NCI-H1694 treated with DMSO at 0.1 percent for 48 hours (cell line): ENCODE measurements at places on chromosomes 5 and 9.

DNA sequence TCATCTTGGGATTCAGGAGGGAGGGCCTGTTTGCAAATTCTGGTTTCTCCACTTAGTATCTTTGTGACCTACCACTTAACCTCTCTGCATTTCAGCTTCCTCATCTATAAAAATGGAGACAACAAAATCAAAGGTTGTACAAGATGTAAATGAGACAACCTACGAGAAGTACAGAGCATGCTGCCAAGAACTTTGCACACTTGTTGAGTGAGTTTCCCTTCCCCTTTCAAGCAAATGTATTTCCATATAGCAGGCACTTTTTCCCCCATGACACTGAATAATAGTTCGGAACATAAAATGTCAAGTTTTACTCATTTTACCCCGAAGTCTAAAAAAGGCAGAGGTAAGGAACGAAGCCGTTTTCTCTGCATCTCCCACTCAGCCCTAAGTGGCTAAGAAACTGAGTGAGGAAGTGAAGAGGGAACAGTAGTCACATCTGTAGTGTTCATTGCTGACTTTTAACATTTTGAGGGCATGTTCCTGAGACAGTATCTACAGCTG, 159.0 kb downstream of the TLE1 start:
- DNase-seq: no peak

- no peak for DNase-seq
Measured at GRCh38 chr5:42108468-42108867, 183.4 kb downstream of the FBXO4 start.

- DNase-seq: no peak
Measured at GRCh38 chr5:57316798-57317327, 143.0 kb downstream of the GPBP1 start.

DNA sequence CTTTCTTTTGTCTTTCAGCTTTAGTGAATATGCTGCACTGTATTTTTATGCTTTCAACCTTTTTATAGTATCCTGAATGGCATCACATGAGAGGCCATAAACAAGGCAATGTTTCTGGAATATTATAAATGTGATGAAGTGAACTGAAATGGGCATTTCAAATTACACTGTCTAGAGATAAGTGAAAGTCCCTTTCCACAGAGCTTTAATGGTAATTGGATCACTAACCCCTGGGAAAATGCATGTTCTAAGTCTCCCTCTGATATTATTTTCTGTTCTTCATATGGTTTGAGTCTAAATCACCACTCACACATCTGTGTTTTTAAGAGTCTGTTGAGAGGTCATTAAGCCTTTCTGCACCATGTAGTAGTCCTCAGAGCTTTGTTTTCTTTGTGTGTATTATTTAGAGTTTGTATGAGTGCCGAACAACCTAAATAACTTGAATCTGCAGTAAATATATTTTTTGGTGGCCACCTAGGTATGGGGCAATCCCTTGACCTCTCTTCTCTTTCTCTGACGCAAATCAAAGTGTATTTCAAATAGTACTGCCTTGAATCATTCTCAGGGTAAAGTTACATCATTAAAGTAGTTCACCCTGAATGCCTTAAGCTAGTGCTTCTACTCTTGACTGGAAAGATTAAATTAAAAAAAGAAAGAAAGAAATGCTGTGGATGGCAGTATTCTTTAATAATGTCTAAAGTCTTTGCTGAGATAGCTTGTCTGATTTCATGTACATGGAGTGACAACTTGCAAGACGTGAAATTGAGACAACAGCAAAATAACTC, 1931.0 kb upstream of the CDH6 start:
- DNase-seq: no peak

DNA sequence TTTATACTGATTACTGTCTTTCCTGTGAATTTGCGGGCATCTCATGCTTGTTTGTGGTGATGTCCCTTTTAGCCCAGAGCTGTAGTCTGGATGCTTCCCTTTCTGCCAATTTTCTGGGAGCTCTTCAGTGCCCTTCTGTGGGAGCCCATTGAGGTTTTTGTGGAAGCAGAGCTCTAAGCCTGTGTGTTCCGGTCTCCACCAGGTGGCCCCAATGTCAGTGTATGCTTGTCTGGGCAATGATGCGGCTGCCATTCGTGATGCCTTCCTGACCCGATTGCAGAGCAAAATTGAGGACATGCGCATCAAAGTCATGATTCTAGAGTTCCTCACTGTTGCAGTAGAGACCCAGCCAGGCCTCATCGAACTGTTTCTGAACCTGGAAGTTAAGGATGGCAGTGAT, 35.1 kb downstream of the SH3GLB2 start:
- no peak for DNase-seq

GRCh38 chr5:6801236-6801635, 88.0 kb downstream of the TENT4A start:
- no peak for DNase-seq

- DNase-seq: no peak
Measured at GRCh38 chr9:114364134-114365041, 23.4 kb downstream of the AKNA start.

GRCh38 chr5:141958113-141958512, at the start of gene PCDH12:
Gene PCDH12 (minus strand): TSS chr5:141958202. CDS start chr5:141957851, 351 bp downstream.
- DNase-seq: no peak

DNA sequence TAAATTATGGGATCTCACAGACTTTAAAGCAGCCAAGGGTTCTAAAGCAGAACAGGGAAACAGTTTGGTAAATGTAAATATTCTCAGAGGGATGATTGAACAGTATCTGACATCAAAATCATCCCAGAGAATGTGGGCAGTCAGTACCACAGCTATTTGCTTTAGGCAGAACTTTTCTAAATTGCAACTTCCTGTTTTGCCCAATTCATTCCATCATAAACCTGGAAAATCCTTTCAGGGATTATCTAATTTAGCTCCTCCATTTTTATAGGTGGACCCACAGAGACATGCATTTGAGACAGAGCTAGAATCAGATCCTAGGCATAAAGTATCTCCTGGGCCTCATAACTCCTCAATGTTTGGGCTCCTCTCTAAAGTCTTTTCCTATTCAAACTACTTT, 12.4 kb downstream of the NR6A1 start:
- DNase-seq: no peak

- no peak for DNase-seq
Measured at GRCh38 chr9:136436055-136436634, 3.5 kb downstream of the INPP5E start.

GRCh38 chr5:76874088-76874581, 24.3 kb downstream of the S100Z start:
- DNase-seq: no peak

DNA sequence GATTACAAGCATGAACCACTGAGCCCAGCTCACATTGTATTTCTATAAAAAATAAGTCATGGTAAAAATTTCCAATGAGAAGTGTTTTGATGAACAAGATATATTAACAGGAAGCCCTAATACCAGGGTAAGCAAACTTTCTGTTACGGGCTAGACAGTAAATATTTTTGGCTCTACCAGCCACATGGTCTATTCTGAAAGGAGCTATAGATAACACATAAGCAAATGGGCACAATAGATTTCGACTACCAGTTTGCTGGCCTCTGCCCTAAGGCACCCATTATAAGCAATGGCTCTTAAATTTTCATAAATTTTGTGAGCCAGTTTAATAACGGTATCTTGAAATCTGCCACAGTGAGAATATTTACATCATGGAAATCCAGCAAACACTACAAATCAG, 8.1 kb downstream of the UBQLN1 start:
- no peak for DNase-seq

DNA sequence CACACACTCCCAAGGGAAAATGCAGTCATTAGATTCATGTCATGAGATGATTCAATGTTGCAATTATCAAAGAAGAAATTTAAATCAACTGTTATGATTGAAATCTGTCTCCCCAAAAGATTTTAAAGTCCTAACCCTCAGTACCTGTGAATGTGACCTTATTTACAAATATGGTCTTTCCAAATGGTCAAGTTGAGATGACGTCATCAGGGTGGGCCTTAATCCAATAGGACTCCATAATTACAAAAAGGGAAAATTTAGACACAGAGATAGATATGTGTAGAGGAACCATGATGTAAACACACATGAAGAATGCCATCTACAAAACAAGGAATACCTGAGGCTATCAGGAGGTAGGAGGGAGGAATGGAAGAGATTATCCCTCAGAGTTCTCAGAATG, 221.1 kb downstream of the ISL1 start:
- no peak for DNase-seq

DNA sequence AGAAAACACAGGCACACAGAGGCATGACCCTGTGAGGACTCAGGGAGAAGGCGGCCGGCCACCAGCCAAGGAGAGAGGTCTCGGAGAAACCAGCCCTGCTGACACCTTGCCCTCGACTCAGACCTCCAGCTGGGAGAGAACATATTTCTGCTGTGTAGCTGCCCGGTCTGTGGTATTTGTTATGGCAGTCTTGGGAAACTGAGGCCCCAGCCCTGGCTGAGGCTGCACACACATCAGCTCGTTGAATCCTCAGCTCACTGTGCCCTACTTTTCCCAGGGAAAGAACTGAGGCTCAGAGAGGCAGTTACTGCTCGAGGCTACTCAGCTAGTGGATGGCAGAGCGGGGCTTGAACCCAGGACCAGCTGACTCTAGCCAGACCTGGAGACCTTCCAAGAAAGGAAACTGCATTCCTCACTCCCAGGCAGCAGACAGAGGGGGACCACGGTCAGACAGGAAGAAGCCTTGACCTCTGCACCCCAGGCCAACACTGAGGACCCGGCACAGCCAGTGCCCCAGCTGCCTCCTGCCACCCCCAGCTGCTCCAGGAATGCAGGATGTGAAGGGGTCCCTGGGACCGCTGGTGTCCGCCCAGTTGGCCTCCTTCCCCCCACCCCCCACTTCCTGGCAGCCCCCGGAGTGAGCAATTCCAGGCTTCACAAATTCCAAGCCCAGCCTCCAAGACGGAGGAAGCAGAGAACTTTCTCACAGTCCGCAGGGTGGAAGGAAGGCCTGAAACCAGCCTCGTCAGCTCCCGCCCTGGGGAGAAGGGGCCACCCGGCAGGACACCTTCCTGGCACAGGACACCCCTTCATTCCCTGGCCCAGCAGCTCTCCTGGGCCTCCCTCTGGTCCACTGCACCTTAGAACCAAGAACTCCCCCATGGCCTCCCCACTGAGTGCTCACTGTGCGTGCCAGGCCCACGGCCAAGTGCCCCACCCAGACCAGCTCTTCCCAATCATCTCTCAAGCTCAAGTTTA, 69.9 kb downstream of the LRSAM1 start:
- no peak for DNase-seq

- DNase-seq: peak; percentile 28
Measured at GRCh38 chr5:128498844-128499455, 39.1 kb downstream of the FBN2 start.

DNA sequence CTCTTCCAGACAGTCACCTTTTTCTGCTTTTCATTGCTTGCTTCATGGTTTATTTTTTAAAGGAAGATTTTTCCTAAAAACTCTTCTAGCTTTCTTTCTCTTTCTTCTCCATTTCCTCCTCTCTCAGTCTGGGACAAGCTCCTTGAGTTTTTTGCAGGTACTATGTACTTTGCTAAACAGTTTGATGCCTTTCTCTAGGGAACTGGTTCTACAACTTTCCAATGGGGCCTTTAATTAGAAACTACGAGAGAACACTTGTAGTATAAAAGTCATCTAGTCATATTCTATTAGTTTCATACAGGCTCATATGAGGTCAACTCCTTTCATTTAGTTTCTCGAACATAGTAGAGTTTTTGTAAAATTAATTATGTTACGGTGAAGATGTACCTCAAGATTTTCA, 189.6 kb downstream of the DOCK8 start:
- no peak for DNase-seq

- no peak for DNase-seq
Measured at GRCh38 chr9:98607787-98608186, 100.9 kb downstream of the GABBR2 start.

- DNase-seq: no peak
Measured at GRCh38 chr5:87524217-87524616, 111.5 kb upstream of the CCNH start.

DNA sequence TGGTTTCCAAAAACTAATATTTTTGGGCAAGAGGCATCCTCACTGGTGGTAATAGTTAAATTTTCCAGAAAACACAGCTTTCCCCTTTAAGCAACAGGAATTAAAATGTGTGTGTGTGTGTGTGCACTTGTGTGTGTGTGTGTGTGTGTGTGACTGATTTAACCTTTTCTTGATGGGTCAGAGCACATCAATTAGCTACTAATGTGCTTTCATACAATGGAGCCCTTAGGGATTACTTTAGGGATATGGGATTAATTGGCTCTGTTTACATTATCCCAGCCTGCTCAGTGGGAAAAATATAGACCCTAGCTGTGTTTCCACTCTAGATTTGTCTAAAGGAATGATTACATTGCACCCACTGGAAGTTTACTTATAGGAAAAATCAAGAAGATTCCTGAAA, 6.5 kb downstream of the PLCXD3 start:
- DNase-seq: no peak

- DNase-seq: no peak
Measured at GRCh38 chr5:88304356-88304755, 35.7 kb upstream of the TMEM161B start.

DNA sequence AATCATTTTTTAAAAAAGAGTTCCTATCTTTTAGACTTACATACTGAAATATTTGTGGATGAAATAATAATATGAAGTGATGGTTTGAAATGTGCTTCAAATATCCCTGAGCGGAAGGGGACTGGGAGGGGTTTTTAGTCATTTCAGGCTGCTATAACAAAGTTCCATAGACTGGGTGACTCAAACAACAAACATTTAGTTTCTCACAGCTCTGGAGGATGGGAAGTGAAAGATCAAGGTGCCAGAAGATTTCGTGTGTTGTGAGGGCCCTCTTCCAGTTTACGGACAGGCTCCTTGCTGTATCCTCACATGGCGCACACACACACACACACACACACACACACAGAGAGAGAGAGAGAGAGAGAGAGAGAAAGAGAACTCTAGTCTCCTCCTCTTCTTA, 27.1 kb upstream of the TEX10 start:
- DNase-seq: no peak

- DNase-seq: no peak
Measured at GRCh38 chr5:151632941-151633340, 41.8 kb upstream of the FAT2 start.

DNA sequence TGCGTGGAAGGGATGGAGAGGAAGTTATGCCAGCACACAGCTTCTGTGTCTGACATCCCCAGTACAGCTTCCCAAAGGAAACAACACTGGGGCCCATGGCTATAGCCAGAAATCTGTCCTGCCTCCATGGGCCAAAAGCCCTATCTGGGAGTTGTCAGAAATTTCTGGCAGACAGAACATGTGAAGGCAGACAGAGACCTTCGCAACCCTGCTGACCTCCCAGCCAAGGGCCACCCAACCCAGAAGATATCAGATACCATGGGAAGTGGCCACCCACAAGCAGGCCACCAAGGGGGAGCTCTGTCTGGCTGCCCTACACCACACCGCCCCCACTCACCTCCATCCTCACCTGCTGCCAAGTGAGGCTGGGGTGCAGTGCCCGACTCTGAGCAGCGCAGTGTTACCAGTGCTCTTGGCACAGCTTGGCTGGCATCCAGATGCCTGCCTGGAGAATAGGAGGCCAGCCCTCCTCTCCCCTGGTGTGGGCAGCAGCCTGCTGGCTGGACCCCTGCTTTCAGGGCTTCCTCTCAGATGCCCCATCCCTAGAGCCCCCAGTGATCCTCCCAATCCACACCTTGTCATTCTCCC, 61.6 kb upstream of the NEURL1B start:
- DNase-seq: no peak
